ENCODE measurements at places on chromosomes 5 and 9.

- H3K27me3 ChIP-seq, result no peaks in the 10 kb centered on the region
- peaks cover 53% of the 10 kb centered on the region for H3K4me1 ChIP-seq
- H3K36me3 ChIP-seq, result peaks cover 24% of the 10 kb centered on the region
- peak overlapping the region; percentile 84 for H3K4me3 ChIP-seq
- DNase-seq, result no peak
- H3K27ac ChIP-seq, result peak overlapping the region; percentile 92
Observed at GRCh38 chr5:139273322-139273571, 20.3 kb upstream of the MATR3 start.

GRCh38 chr9:137294681-137295237, 7.3 kb downstream of the NRARP start:
- H3K27me3 ChIP-seq, result peaks cover 43% of the 10 kb centered on the region
- H3K36me3 ChIP-seq, result no peaks in the 10 kb centered on the region
- peaks cover 4% of the 10 kb centered on the region for H3K4me1 ChIP-seq
- H3K27ac ChIP-seq, result no peak overlapping the region
- DNase-seq, result peak; percentile 98

GRCh38 chr5:57844410-57844809, 361.8 kb upstream of the ACTBL2 start:
- no peaks in the 10 kb centered on the region for H3K27me3 ChIP-seq
- no peaks in the 10 kb centered on the region for H3K36me3 ChIP-seq
- no peak for DNase-seq
- H3K27ac ChIP-seq, result no peak overlapping the region
- H3K4me1 ChIP-seq, result peaks cover 23% of the 10 kb centered on the region
- no peak overlapping the region for H3K4me3 ChIP-seq

DNA sequence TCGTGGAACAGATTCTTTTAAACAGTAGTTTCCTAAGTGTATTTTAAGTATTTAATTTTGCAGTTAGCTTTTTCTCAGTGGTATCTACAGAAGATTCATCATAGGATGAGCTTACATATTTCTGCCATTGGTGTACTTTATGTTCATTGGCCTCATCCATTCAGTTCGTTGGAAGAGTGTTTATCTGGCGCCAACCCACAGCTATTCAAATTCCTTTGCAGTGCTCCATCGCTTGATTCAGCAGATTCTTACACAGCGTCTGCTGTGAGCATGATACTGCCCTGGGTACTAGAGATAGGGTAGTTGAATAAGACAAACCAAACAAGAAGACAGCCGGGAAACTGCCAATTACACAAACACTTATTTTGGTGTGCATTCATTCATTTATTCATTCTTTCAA, 55.1 kb downstream of the NUP214 start:
- H3K4me1 ChIP-seq, result peaks cover 30% of the 10 kb centered on the region
- H3K27ac ChIP-seq, result peak overlapping the region; percentile 90
- DNase-seq, result peak; percentile 93
- no peaks in the 10 kb centered on the region for H3K27me3 ChIP-seq

- no peak overlapping the region for H3K27ac ChIP-seq
- no peaks in the 10 kb centered on the region for H3K36me3 ChIP-seq
- H3K4me3 ChIP-seq, result no peak overlapping the region
- H3K27me3 ChIP-seq, result no peaks in the 10 kb centered on the region
Observed at GRCh38 chr9:82996941-82997340, 66.0 kb downstream of the RASEF start.

- no peaks in the 10 kb centered on the region for H3K27me3 ChIP-seq
- H3K4me3 ChIP-seq, result no peak overlapping the region
- H3K36me3 ChIP-seq, result no peaks in the 10 kb centered on the region
- DNase-seq, result no peak
- H3K4me1 ChIP-seq, result peaks cover 2% of the 10 kb centered on the region
Observed at GRCh38 chr5:168659286-168659847, 80.2 kb upstream of the PANK3 start.

- peaks cover 4% of the 10 kb centered on the region for H3K4me1 ChIP-seq
- DNase-seq, result peak; percentile 60
- H3K27me3 ChIP-seq, result peaks cover 97% of the 10 kb centered on the region
- no peak overlapping the region for H3K27ac ChIP-seq
- no peaks in the 10 kb centered on the region for H3K36me3 ChIP-seq
Observed at GRCh38 chr9:77016121-77016525, 3.3 kb upstream of the FOXB2 start.

GRCh38 chr5:43110606-43111170, 10.0 kb upstream of the ZNF131 start:
- H3K36me3 ChIP-seq, result no peaks in the 10 kb centered on the region
- H3K4me1 ChIP-seq, result peaks cover 9% of the 10 kb centered on the region
- no peaks in the 10 kb centered on the region for H3K27me3 ChIP-seq
- no peak for DNase-seq
- no peak overlapping the region for H3K27ac ChIP-seq
- H3K4me3 ChIP-seq, result no peak overlapping the region

- H3K27me3 ChIP-seq, result peaks cover 21% of the 10 kb centered on the region
- H3K27ac ChIP-seq, result no peak overlapping the region
- no peak overlapping the region for H3K4me3 ChIP-seq
- H3K36me3 ChIP-seq, result no peaks in the 10 kb centered on the region
- no peak for DNase-seq
- H3K4me1 ChIP-seq, result no peaks in the 10 kb centered on the region
Observed at GRCh38 chr9:36966371-36967097, 67.5 kb downstream of the PAX5 start.

DNA sequence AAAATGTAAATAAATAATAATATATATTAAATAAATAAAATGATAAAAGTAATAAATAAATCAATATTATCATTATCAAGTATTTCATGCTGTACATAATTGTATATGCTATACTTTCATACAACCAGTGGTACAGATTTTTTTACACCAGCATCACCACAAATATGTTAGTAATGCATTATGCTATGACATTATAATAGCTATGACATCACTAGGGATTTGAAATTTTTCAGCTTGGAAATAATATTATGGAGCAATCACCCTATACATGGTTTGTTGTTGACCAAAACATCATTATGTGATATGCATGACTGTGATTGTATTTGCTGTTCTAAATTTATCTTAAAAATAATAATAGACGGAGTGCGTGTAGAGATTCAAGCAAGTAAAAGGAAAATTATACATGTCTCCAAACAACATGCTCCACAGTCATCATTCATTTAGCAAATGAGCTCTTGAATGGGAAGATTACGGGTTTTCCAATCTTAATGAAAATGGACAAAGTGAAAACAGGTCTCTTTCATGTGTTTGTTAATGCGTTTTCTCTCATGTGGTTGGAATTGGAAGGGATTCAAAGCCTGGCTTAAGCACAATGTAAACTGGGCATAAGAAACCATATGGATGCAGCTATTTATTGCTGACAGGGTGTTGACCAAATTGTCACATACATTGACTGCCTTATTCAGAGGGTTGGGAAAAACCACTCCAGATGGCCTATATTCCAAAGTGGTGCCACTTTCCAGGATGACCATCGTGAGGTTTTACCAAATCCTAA, 643.0 kb upstream of the RGMB start:
- H3K27ac ChIP-seq, result no peak overlapping the region
- H3K4me3 ChIP-seq, result no peak overlapping the region
- no peak for DNase-seq

GRCh38 chr5:120055858-120056257, 408.2 kb upstream of the PRR16 start:
- no peak for DNase-seq
- H3K36me3 ChIP-seq, result no peaks in the 10 kb centered on the region
- H3K4me3 ChIP-seq, result no peak overlapping the region

DNA sequence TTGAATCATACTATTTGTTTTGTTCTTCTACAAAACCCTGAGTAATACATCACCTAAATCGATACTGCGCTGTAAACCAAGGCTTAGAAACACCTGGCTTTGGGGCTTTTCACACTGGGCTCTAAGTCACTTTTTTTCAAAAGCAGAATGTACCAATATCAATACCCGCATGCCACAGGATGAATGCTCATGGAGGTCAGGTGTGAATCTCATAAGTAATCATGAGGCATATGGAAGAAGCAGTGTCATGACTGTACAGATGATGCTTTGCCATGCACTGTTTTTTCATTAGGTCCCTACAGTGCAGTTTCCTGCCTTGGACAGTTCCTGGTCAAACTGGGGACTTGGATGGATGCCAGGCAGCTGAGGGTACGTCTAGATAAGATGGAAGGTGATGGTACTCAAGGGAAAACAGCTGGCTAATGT, 49.0 kb upstream of the ATG10 start:
- H3K27me3 ChIP-seq, result no peaks in the 10 kb centered on the region
- H3K36me3 ChIP-seq, result no peaks in the 10 kb centered on the region
- DNase-seq, result no peak

DNA sequence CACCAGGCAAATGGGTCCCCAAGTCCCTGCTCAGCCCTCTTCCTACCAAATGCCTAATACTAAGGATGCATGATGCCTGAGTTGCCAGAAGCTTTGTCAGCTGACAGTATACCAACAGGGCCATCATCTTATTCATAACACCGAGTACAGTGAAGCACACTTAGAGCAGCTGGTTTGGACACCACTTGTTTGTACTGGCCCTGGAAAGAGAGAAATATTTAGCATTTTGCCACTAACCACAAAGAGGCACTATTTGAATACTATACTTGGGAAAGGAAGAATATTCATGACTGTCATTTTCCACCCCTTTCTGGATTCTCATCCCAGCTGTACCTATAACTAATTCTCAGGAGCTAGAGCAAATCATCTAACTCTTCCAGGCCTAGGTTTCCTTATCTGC, 364.4 kb upstream of the KIF2A start:
- no peak overlapping the region for H3K27ac ChIP-seq
- no peaks in the 10 kb centered on the region for H3K27me3 ChIP-seq
- no peaks in the 10 kb centered on the region for H3K4me1 ChIP-seq
- no peak overlapping the region for H3K4me3 ChIP-seq
- peak; percentile 21 for DNase-seq

DNA sequence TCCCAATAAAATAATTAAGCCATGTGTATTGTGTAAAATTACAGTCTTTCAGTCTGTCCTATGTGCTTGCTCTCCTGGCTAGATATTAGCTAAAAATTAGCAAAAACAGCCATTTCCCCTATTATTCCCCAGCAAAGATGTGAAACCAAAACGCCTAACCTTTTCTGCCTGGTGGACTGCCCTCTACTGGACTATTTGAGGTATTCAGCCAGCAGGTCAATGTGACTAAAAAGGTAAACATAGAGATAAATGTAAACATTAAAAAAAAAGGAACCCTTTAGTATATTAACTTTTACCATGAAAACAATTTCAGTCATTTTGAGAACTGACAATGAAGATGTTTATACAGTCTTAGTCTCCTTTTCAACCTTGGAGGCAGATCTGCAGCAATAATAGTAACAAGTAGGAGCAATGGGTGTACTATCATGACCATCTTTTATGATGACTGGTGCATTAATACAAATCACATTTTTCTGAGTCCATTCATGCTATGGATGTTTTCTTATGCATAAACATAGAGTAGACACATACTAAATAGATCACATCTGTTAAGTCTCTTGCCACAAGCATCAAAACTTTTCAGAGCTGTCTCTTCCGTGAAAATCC, 10.1 kb downstream of the ATG12 start:
- H3K27ac ChIP-seq, result no peak overlapping the region
- no peak overlapping the region for H3K4me3 ChIP-seq
- no peaks in the 10 kb centered on the region for H3K4me1 ChIP-seq
- no peaks in the 10 kb centered on the region for H3K27me3 ChIP-seq
- H3K36me3 ChIP-seq, result peaks cover 53% of the 10 kb centered on the region

- H3K4me3 ChIP-seq, result no peak overlapping the region
- no peaks in the 10 kb centered on the region for H3K4me1 ChIP-seq
- H3K27ac ChIP-seq, result no peak overlapping the region
- no peak for DNase-seq
- H3K36me3 ChIP-seq, result no peaks in the 10 kb centered on the region
Observed at GRCh38 chr9:22065431-22066200, 56.5 kb upstream of the CDKN2B start.

DNA sequence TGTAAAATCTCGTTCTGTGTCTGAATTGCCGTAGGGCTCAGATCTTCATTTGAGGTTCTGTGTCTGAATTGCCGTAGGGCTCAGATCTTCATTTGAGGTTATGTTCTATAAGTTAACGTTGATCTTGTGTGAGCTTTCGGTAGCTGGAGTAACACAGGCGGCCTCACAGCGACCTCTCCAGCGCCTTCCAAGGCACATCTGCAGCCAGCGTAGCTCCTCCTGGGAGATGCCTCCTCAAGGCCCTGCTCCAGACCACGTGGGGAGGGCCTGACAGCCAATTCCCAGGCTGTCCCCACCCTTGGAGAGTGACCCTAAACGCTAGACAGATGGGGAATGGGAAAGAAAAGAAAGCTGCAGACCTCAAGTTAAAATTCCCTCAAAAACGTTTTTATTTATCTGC, 8.7 kb upstream of the AHRR start:
- no peak overlapping the region for H3K27ac ChIP-seq
- peaks cover 21% of the 10 kb centered on the region for H3K36me3 ChIP-seq
- H3K4me1 ChIP-seq, result peaks cover 14% of the 10 kb centered on the region
- DNase-seq, result peak; percentile 46
- H3K27me3 ChIP-seq, result no peaks in the 10 kb centered on the region
- no peak overlapping the region for H3K4me3 ChIP-seq

DNA sequence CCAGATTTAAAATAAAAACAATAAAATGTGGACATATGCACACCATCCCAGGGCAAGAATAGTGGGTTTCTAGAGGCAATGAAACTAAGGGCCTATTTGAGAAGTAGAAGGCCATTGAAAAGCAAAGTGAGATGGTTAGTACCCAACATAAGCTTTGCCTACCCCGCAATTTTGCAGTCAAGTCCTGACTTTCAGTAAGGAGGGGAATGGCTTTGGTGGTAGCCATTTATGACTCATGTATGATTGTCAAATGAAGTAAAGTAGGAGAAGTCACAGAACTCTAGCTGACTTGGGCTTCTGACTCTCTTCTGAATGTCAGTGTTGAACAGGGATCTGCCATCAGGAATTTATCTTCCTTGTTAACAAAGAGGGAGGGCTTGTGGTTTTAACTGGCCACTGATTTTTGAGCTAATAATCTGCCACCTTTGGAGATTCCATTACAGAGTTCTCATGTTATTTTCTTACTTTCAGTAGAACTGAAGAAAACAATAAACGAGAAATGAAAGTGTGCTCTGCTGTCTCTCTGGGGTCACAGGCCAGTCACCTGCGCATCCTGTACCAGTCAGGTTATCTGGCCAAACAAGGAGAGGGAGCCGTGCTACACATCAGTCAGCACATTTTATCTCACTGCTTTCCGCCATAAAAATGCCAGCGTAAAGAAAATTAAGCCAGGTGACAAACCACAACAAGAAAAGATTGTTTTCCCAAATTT, 14.3 kb upstream of the SNCAIP start:
- no peaks in the 10 kb centered on the region for H3K36me3 ChIP-seq
- H3K4me1 ChIP-seq, result no peaks in the 10 kb centered on the region
- no peak overlapping the region for H3K27ac ChIP-seq

- no peak for DNase-seq
- no peak overlapping the region for H3K4me3 ChIP-seq
- no peaks in the 10 kb centered on the region for H3K36me3 ChIP-seq
- H3K4me1 ChIP-seq, result no peaks in the 10 kb centered on the region
- H3K27ac ChIP-seq, result no peak overlapping the region
Observed at GRCh38 chr5:133754575-133755169, 142.3 kb upstream of the FSTL4 start.

Measured in osteoblast (primary cell).